ENCODE measurements at places on chromosomes 4 and X. TPM values are rescaled to one million over a fixed set of nuclear protein-coding genes. Genes with fewer than 3 reads are reported as not detected.

The EGFL6 gene
- total RNA-seq, result not detected

The MGAT4D gene
- total RNA-seq, result not detected

The HERC6 gene
- 23.6 TPM for total RNA-seq

The REELD1 gene
- not detected for total RNA-seq

The SSX2B gene
- total RNA-seq, result not detected

The WNK3 gene
- 0.15 TPM for total RNA-seq

The BEX5 gene
- 3.5 TPM for total RNA-seq

The ALG13 gene
- 50.2 TPM for total RNA-seq

The FAM13A gene
- total RNA-seq, result 2.3 TPM

The XAGE1B gene
- total RNA-seq, result not detected

The TMPRSS11A gene
- total RNA-seq, result not detected

The PKD2 gene
- 11.8 TPM for total RNA-seq

The MAOA gene
- total RNA-seq, result 32.4 TPM

The NALF2 gene
- total RNA-seq, result 0.05 TPM

The GLRB gene
- 0.94 TPM for total RNA-seq

The SLC10A4 gene
- not detected for total RNA-seq

The ZNF711 gene
- 0.13 TPM for total RNA-seq

The GPM6B gene
- total RNA-seq, result 0.25 TPM

The GLRA2 gene
- not detected for total RNA-seq

The CT45A10 gene
- not detected for total RNA-seq

The F11 gene
- total RNA-seq, result not detected

The ADH7 gene
- total RNA-seq, result not detected

The CENPI gene
- total RNA-seq, result 17.7 TPM
